ENCODE measurements at places on chromosomes 4 and X.

DNA sequence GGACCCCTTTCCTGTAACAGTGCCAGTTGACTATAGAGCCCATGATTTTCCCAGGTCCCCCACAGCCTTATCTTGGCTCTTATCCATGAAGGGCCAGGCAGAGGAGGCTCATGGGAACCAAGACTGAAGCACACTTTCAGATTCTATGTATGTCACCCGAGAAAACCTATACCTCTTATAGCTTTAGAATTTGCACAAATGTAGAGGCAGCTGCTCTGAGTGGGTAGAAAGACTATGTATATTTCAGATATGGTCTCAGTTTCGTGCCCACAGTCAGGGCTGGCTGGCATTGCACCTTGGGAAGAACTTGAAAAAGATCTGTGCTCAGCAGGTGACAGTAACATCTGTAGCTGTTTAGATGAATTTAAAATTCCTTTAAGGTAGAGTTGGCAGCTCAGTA, 8.3 kb upstream of the LNX1 start:
- no peak for DNase-seq

- DNase-seq, result no peak
These were observed 103.6 kb downstream of the RAPGEF2 start for GRCh38 chr4:159206427-159206871.

DNA sequence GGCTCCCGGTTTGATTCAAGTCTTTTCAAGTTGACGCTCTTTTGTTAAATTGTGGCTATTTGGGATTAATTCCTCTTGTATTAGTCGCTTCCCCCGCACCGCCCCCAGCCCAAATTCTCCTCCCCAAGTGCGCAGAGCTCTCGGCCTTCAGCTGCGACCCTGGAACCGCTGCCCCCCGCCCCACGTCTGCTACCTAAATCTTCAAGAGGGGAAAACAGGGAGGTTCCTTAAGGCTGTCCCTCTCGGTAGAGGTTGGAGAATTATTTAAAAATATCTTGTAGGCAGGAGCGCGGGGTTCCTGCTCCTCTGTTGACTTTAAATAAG, 860 bp upstream of the RPS6KA3 start:
- no peak for DNase-seq

- DNase-seq, result no peak
These were observed 1058.9 kb downstream of the C4orf33 start for GRCh38 chr4:130154901-130155300.

DNA sequence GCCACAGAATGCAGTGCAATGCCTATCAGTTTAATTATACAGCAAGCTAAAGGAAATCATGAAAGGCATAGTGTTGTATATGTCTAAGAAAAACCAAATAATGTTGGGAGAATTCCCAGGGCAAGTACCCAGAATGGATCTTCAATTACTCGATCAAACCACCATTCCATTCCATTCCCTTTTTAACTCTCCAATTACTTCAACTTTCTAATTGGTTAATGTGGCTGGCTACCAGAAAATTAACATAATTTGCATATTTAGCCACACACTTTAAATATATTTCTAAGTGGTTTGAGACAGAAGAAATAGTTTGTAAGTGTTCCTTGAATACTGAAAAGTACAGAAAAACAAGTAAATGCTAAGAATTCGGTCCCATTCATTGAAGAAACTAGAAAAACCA, 111.5 kb upstream of the NAP1L5 start:
- DNase-seq, result no peak

GRCh38 chrX:49162620-49163019, at the start of gene MAGIX:
MAGIX (plus strand) TSS chrX:49162758; CDS start chrX:49162890, 132 bp downstream.
- no peak for DNase-seq

DNA sequence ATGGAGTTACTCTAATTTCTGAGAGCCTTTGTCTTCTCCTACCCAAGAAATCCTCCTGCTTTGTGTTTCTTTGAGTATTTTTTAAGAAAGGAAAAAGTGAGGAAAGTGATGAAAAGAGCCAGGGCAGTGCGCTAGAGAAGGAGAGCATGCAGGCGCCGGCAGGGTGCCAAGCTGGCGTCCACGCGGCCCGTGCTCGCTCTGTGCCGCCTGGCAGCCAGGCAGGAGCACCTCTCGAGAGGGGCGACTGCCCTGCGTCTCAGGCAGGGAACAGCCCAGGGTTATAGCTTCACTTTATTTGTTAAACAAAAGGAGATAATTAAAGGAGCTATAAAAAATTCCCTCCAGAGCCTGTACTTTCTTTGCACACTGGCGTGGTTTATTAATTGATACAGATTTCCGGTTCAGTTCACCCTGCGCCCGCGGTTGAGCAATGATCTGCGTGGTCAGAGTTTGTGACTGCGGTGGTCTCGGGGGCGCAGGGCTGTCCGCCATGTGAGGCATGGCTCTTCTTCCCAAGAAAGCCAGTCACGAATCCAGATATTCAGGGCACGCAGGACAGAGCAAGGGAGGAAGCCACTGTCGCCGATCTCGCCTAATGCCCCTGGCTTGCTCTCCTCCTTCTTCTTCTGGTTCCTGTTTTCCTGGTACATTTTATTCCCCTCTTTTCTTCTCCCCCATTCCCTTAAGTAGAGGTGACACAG, 110.8 kb upstream of the PAQR3 start:
- DNase-seq, result peak; percentile 70

DNA sequence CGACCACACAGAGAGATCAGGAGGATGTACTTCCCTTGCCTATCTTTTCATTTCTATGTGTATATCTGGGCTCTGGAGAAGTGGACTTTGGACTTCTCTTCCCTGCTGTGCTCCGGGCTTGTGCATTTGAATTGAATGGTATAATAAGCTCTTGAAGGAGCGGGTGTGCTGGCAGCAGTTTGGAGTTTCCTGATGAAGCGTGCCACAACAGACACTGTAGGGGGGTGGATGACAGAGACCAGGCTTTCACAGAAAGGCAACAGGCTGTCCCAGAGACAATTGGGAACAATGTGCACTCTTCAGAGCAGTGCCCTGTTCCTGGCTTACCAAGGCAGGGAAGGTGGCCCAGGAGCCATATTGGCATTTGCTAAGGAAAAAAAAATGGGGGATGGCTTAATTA, 170.1 kb downstream of the FRMPD4 start:
- no peak for DNase-seq

DNA sequence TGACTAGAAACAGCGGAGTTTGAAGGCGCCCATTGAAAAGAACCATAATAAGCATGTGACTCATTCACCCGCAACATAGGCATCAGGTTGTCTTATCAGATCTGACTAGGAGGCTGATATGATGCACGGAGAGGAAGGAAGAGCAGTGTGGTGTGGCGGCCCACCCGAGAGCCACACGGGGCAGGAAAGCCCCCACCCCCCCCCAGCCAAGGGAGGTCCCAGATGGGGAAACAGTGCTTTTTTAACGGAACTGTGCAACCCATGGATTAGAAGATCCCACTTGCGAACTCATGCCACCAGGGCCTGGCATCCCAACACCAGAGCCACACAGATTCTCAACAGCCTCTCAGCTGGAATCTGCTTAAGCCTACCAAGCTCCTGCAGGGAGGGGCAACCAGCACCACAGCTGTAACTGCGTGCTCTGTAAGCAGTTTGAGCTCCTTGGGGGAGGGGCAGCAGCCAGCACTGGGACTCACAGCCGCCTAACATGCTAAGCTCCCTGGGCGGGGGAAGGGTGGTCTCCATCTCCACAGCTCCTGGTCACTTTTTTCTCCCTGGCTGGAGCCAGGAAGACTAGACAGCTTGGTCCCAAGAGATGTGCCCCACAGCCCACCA, 466.2 kb downstream of the PDGFC start:
- DNase-seq, result no peak

- no peak for DNase-seq
These were observed 6.2 kb upstream of the CXCL3 start for GRCh38 chr4:74044677-74045076.

DNA sequence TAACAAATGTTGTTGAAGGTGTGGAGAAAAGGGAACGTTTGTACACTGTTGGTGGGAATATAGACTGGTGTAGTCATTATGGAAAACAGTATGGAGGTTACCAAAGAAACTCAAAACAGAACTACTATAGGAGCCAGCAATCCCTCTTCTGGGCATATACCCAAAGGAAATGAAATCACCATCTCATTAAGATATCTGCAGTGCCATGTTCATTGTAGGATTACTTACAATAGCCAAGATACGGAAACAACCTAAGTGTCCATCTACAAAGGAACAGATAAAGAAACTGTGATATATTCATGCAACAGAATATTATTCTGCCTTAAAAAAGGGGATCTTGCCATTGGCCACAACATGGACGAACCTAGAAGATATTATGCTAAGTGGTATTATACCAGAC, 22.2 kb downstream of the APBB2 start:
- DNase-seq, result no peak

- no peak for DNase-seq
These were observed 602.2 kb downstream of the IL15 start for GRCh38 chr4:142238589-142238988.

DNA sequence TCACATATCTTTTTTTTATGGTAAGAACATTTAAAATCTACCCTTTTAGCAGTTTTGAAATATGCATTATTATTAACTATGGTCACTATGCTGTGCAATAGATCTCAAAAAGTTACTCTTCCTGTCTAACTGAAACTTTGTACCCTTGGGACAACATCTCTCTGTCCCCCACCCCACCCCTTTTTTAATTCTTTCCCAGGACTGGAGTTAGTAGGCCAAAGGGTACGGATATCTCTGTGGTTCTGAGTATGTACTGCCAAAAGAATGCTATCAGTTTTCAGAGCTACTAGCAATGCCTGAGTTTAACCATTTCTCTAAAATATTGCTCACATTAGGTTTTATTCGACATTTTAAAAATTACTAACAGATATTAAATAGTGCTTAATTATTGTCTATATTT, 4.7 kb upstream of the FAM241A start:
- DNase-seq, result no peak

DNA sequence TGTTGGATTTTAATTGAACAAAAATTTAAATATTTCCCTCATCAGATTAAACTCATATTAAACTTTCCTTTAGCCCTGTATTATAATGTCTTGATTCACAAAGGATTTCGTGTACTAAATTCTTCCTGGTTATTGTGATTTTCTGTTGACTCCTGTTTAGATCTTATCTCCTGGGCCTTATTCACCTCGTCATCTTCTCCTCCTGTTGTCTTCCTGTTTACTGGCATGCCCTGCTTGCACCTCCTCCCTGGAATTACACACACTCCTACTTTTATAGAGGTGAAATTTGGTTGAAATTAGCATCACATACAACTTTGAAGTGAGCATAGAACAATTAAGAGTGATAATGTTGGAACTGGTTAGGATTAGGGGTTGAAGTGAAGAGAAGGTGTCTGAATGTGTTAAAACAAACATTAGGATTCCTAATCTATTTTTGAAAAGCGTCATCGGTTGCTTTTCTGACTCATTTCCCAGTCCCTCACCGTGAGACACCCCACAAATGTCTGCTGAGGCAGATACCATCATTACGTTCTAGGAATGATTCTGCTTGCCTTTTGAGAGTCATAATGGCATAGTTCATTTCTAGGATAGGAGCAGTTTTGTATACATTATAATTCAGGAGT, 32.5 kb downstream of the TLL1 start:
- no peak for DNase-seq

GRCh38 chrX:46180258-46180687, 364.9 kb downstream of the ZNF674 start:
- DNase-seq, result no peak

- DNase-seq, result no peak
These were observed 38.9 kb upstream of the CLCN4 start for GRCh38 chrX:10117864-10118377.

GRCh38 chr4:76607846-76608245, 172.8 kb downstream of the SHROOM3 start:
- no peak for DNase-seq

- no peak for DNase-seq
These were observed 144.9 kb downstream of the STIM2 start for GRCh38 chr4:27005501-27005900.

GRCh38 chr4:94277534-94277933, 65.1 kb downstream of the HPGDS start:
- no peak for DNase-seq

- DNase-seq, result no peak
These were observed 80.5 kb upstream of the GALNT7 start for GRCh38 chr4:173088144-173088543.

- no peak for DNase-seq
These were observed 5.3 kb upstream of the KIAA1210 start for GRCh38 chrX:119132961-119133360.

GRCh38 chr4:63170923-63171322, 1238.3 kb downstream of the TECRL start:
- DNase-seq, result no peak

DNA sequence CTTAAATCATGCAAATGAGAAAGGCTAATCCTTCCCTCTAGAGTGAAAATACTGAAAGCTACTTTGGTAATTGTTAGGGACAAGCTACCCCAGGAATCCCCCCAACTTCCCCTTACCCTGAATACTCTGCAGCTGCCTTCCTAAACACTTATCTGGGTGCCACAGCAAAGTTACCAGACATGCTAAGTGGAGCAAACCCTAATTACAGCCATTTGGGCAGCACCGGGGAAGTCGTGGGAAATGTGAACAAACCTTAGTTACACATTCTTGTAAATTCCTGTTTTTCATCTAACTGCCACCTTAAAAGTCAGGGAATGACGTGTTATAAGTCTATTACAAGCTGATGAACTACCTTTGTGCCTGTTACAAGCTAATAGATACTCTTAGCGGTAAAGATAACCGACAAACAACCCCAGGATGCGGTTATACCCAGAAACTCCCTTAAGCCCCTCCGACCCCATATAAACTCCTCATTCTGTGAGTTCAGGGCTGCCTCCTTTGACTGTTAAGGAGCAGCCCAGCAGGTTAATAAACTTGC, 66.0 kb upstream of the PLAC8 start:
- no peak for DNase-seq

GRCh38 chrX:2967998-2968909, 38.1 kb upstream of the ARSH start:
- DNase-seq, result peak; percentile 14

GRCh38 chr4:5747738-5748375, 36.9 kb downstream of the EVC start:
- DNase-seq, result peak; percentile 29

DNA sequence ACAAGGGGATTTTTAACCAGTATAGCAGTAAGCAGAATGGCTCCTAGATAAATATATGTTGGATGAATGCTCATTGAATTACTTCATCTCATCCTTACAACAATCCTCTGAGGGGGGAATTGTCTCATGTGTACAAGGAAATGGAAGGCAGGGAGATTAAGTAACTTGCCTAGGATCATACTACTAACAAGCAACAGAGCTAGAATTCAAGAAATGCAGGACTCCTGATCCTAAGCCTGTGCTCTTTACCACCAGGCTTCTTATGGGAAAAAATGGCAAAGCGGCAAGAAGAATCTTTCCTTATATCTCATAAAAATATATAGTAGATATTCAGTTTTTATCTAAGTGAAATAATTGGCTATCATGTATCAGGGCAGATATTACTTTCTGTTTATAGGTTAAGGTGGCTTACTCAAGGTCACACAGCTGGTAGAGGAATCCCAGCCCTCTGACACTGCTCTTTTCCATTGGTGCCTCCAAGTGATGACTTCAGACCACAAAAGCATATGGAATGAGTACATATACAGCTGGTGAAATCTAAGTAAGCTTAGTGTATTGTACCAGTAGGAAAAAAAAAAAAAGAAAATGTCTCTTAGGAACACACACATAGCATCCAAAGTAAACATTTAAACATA, 2.1 kb downstream of the ABHD18 start:
- no peak for DNase-seq
